ENCODE measurements at places on chromosomes 13 and 19. TPM values are rescaled to one million over a fixed set of nuclear protein-coding genes. Genes with fewer than 3 reads are reported as not detected.

IRGC gene
- total RNA-seq, result not detected

PRX gene
- 0.84 TPM for total RNA-seq

TYROBP gene
- total RNA-seq, result 0.52 TPM

ZNF471 gene
- total RNA-seq, result 1.8 TPM

LPAR2 gene
- 44.8 TPM for total RNA-seq

ZNF85 gene
- 24.6 TPM for total RNA-seq

- H3K27me3 ChIP-seq, result no peaks in the 10 kb centered on the region
- H3K4me1 ChIP-seq, result no peaks in the 10 kb centered on the region
- H3K4me3 ChIP-seq, result no peak overlapping the region
- no peak overlapping the region for H3K27ac ChIP-seq
- no peak for DNase-seq
Observed at GRCh38 chr19:32018014-32018413, 327.4 kb upstream of the ZNF507 start.

DNA sequence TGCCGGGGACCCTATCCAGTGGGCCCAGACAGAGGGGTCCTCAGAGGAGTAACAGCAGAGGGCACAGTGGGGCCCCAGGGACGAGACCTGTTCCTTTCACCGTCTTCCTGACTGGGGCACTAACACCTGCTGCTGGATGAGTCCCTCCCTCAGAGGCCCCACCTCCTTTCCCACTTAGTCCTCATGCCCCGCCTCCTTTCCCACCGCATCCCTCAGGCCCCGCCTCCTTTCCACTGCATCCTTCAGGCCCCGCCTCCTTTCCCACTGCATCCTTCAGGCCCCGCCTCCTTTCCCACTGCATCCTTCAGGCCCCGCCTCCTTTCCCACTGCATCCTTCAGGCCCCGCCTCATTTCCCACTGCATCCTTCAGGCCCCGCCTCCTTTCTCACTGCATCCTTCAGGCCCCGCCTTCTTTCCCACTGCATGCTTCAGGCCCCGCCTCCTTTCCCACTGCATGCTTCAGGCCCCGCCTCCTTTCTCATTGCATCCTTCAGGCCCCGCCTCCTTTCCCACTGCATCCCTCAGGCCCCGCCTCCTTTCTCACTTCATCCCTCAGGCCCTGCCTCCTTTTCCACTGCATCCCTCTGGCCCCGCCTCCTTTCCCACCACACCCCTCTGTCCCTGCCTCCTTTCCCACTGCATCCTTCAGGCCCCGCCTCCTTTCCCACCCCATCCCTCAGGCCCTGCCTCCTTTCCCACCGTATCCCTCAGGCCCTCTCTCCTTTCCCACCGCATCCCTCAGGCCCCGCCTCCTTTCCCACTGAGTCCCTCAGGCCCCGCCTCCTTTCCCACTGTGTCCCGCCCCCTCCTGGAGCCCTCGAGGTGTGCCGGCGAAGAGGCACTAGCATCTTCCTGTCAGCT lies 6.7 kb downstream of the SPPL2B start:
- peaks cover 35% of the 10 kb centered on the region for H3K4me1 ChIP-seq
- no peaks in the 10 kb centered on the region for H3K27me3 ChIP-seq
- peak; percentile 43 for DNase-seq
- no peak overlapping the region for H3K4me3 ChIP-seq
- H3K36me3 ChIP-seq, result peaks cover 14% of the 10 kb centered on the region

DNA sequence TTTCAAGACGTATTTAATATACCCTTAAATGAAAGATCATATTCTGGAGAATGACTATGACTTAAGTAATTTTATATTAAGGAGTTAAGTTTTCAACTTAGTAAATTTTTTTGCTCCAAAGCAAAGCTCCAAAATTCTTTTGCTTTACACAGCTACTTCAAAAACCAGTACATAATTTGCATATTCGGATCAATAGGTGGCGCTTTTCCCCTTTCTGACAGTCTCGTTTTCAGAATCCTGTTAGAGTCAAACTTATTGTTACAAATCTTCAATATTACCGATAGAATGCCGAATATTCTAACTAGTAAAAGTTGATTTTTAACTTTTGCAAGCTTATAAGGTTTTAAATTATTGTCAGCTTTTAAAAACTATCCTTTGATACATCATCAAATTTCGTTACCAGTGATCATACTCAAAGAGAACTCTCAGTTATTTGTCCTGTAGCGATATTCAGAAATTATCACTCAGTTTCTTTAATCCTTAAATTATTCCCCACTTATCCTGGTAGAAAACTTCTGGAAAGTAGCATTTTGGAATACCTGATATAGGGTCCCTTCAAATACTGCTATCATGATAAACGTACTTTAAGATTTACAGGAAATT lies 852.7 kb upstream of the KLHL1 start:
- no peaks in the 10 kb centered on the region for H3K27me3 ChIP-seq
- no peak overlapping the region for H3K4me3 ChIP-seq
- DNase-seq, result peak; percentile 21

DNA sequence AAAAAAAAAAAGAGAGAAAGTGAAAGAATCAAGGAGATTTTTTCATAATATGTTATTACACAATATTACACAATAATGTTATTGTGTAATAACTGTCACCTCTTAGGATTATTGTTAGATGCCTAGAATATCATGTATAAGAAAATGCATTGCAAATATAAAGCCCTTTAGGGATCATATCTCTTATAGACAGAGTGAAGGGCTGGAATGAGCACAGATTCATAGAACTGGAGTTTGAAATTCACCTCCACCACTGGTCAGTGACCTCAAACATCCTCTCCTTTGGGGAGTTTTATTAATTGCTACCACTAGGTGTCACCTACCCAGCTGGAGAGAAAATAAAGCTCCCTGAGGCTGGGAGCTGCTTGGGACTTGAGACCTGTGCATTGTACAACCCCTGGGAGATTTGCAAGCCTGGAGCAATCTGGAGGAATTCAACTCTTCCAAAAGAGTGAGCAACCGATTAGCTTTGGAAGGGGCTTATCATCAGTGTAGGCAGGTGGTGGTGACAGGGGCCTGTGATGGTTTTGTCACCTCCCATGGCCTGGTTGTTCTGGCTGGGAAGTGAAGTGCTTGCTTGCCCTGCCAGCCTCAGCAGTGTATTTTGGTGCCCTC lies 30.3 kb upstream of the FRY start:
- no peaks in the 10 kb centered on the region for H3K36me3 ChIP-seq
- no peaks in the 10 kb centered on the region for H3K4me1 ChIP-seq
- H3K27me3 ChIP-seq, result peaks cover 3% of the 10 kb centered on the region
- DNase-seq, result peak; percentile 22
- H3K4me3 ChIP-seq, result no peak overlapping the region

DNA sequence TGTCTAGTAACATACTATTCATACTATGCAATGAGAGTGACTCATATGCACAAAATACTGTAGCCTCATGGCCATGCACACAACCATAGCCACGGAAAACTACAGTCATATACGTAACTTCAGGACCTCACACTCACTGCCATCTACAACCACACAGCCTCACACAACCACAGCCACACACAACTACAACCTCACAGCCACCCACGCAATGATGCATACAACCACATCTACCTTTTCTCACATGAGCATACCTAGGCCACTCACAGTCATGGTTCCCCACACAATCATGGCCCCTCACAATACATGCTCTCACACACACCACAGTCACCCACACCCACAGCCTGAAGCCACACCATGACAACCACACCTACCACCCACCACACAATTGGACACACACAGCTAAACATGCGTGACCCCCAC lies 8.7 kb upstream of the TNFSF14 start:
- peak; percentile 59 for DNase-seq
- H3K4me1 ChIP-seq, result peaks cover 52% of the 10 kb centered on the region
- peaks cover 2% of the 10 kb centered on the region for H3K36me3 ChIP-seq
- H3K4me3 ChIP-seq, result no peak overlapping the region

DNA sequence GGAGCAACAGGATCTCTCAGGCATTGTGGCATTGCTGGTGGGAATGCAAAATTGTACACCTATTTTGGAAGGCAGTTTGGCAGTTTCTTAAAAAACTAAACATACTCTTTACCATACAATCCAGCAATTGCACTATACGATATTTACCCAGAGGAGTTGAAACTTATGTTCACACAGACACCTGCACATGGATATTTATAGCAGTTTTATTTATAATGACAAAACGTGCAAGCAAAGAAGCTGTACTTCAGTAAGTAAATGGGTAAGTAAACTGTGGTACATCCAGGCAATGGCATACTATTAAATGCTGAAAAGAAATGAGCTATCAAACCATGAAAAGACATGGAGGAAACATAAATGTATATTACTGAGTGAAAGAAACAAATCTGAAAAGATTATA lies 71.6 kb upstream of the UBAC2 start:
- no peak overlapping the region for H3K27ac ChIP-seq
- peaks cover 3% of the 10 kb centered on the region for H3K36me3 ChIP-seq
- H3K4me1 ChIP-seq, result peaks cover 18% of the 10 kb centered on the region
- no peak overlapping the region for H3K4me3 ChIP-seq

GRCh38 chr13:51727634-51728274 lies 76.2 kb downstream of the DHRS12 start:
- H3K4me1 ChIP-seq, result peaks cover 4% of the 10 kb centered on the region
- no peak overlapping the region for H3K4me3 ChIP-seq
- H3K27ac ChIP-seq, result no peak overlapping the region
- peaks cover 7% of the 10 kb centered on the region for H3K36me3 ChIP-seq
- DNase-seq, result no peak

DNA sequence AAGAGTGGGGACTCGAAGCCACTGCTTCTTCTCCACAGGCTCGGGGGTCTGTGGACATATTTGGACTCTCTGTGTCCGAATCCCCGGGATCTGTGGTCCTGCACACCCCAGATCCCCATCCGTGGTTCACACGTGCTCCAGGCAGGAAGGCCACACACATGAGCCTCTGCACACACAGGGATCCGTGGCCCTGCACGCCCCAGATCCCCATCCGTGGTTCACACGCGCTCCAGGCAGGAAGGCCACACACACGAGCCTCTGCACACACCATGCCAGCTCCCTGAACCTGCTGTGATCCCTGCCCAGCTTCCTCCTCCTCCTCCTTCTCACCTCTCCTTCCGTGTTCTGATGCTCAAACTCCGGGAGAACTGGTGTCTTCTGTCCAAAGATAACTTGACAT lies 3.1 kb downstream of the TEX29 start:
- H3K4me3 ChIP-seq, result peak overlapping the region; percentile 62
- peaks cover 12% of the 10 kb centered on the region for H3K4me1 ChIP-seq
- H3K27ac ChIP-seq, result peak overlapping the region; percentile 76
- no peaks in the 10 kb centered on the region for H3K27me3 ChIP-seq
- H3K36me3 ChIP-seq, result no peaks in the 10 kb centered on the region
- no peak for DNase-seq

DNA sequence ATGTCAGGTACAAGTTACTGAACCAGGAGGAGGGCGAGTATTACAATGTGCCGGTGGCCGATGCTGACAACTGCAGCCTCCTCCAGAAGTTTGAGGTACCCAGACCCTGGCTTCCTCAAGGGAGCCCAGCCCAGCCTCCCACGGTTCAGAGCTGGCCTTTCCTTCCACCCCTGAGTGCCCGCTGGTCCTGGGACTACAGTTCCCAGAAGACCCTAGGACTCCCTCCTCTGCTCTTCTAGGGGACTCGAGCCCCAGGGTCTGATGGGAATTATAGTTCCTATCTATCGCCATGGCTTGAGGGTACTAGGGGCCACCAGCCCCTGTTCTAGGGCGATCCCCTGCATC lies 11.0 kb downstream of the PRKCG start:
- no peak overlapping the region for H3K4me3 ChIP-seq
- no peaks in the 10 kb centered on the region for H3K36me3 ChIP-seq
- peaks cover 3% of the 10 kb centered on the region for H3K27me3 ChIP-seq
- H3K27ac ChIP-seq, result no peak overlapping the region

GRCh38 chr19:14553939-14554243 lies 18.0 kb downstream of the NDUFB7 start:
- H3K27ac ChIP-seq, result no peak overlapping the region
- peaks cover 10% of the 10 kb centered on the region for H3K36me3 ChIP-seq
- H3K4me3 ChIP-seq, result no peak overlapping the region
- peaks cover 46% of the 10 kb centered on the region for H3K4me1 ChIP-seq
- DNase-seq, result no peak

GRCh38 chr13:25286308-25286968 lies 850 bp downstream of the MTMR6 start:
- peak overlapping the region; percentile 88 for H3K4me3 ChIP-seq
- peak overlapping the region; percentile 95 for H3K27ac ChIP-seq
- DNase-seq, result peak; percentile 65
- H3K4me1 ChIP-seq, result peaks cover 43% of the 10 kb centered on the region
- peaks cover 22% of the 10 kb centered on the region for H3K36me3 ChIP-seq

DNA sequence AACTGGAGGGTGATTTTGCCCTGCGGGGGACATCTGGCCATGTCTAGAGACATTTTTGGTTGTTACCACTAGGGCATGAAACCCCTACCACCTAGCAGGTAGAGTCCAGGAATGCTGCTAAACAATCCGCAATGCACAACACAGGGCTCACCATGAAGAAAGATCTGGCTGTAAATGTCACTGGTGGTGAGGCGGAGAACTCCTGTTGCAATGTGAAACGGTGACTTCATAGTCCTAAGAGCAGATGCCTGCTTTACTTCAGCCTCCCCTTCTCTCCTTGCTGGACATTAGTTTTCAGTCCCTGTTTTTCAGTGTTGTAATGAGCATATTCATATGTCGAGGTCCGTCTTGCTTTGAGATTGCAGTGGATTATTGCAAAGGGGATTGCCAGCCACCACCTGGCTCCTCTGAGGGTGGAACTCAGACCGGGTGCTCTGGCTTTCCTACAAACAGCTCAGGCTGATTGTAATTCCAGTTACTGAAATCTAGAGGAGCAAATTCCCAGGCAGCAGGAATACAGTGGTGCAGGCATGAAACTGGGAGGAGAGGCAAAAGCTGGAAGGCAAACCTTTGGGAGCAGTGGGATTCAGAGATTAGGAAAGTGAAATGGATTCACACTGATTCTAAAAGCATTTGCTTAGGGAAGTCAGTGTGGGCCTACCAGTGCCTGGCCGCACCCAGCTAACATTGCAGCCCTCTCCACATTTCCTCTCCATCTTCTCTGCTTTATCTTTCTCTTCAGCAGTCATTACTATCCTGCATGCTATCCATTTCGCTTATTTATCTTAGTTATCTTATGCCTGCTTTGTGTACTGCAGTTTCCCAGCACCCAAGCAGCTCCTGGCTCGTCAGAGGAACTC lies 76.1 kb upstream of the PCDH8 start:
- no peaks in the 10 kb centered on the region for H3K36me3 ChIP-seq
- no peak overlapping the region for H3K4me3 ChIP-seq
- H3K27me3 ChIP-seq, result no peaks in the 10 kb centered on the region
- H3K4me1 ChIP-seq, result no peaks in the 10 kb centered on the region
- no peak overlapping the region for H3K27ac ChIP-seq
- DNase-seq, result no peak

DNA sequence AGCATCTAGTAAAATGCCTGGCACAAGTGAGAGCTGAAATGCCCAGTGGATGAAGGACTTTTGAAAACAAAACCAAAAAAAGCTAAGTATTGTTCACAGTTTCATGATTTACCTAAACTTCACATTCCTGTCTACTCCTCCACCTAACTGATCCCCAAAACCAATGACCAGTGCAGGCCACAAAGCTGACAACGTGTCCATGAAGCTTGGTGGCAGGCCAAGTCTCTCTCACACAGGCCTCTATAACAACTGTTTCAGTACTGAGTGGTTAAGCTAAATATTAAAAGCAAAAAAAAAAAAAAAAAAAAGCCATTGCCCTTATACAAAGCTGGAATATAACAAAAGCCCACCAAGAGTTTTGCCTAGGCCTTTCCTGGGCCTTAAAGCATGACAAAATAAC lies 36.4 kb downstream of the STK24 start:
- no peak for DNase-seq
- H3K4me3 ChIP-seq, result no peak overlapping the region
- H3K27ac ChIP-seq, result no peak overlapping the region
- H3K27me3 ChIP-seq, result no peaks in the 10 kb centered on the region
- peaks cover 26% of the 10 kb centered on the region for H3K36me3 ChIP-seq

- H3K27me3 ChIP-seq, result no peaks in the 10 kb centered on the region
- no peak for DNase-seq
- H3K4me3 ChIP-seq, result peak overlapping the region; percentile 85
- H3K36me3 ChIP-seq, result peaks cover 27% of the 10 kb centered on the region
Observed at GRCh38 chr19:45074744-45075300, 1.5 kb downstream of the ZNF296 start.
